ENCODE measurements at places on chromosomes 1 and 21. TPM values are rescaled to one million over a fixed set of nuclear protein-coding genes. Genes with fewer than 3 reads are reported as not detected.

Gene FCRL1
- polyA plus RNA-seq: 0.03 TPM

Gene ARHGAP30
- 1.2 TPM for polyA plus RNA-seq

Gene CIART
- polyA plus RNA-seq: 4.9 TPM

Gene PMVK
- 40.2 TPM for polyA plus RNA-seq

Gene HAO2
- polyA plus RNA-seq: not detected

Gene SYTL1
- 2.5 TPM for polyA plus RNA-seq

Gene FRRS1
- 0.88 TPM for polyA plus RNA-seq

Gene ALX3
- not detected for polyA plus RNA-seq

Gene RIIAD1
- 5.5 TPM for polyA plus RNA-seq

Gene S100A7A
- not detected for polyA plus RNA-seq

Gene CD1C
- not detected for polyA plus RNA-seq

Gene KCNJ15
- not detected for polyA plus RNA-seq

Gene OR2T33
- polyA plus RNA-seq: 0.03 TPM

Gene RC3H1
- 5.1 TPM for polyA plus RNA-seq

Gene GPR37L1
- polyA plus RNA-seq: 0.03 TPM

Gene KAZN
- polyA plus RNA-seq: 1.9 TPM

Gene LCE2C
- not detected for polyA plus RNA-seq

Gene CR1L
- polyA plus RNA-seq: not detected

Gene RNU1-3
- not detected for polyA plus RNA-seq

Gene A3GALT2
- not detected for polyA plus RNA-seq

Gene PRKAA2
- 8.0 TPM for polyA plus RNA-seq

Gene SPRR5
- not detected for polyA plus RNA-seq

Gene CCDC185
- polyA plus RNA-seq: not detected

Gene RGS8
- not detected for polyA plus RNA-seq

Gene PTBP2
- 29.3 TPM for polyA plus RNA-seq

Gene VWA5B1
- 0.03 TPM for polyA plus RNA-seq

Gene ASCL5
- polyA plus RNA-seq: not detected

Gene AMY1C
- not detected for polyA plus RNA-seq

Gene PADI2
- 0.07 TPM for polyA plus RNA-seq

Gene KIFAP3
- polyA plus RNA-seq: 16.5 TPM

Gene GCSAML
- polyA plus RNA-seq: not detected

Gene SYDE2
- 3.0 TPM for polyA plus RNA-seq

Gene USH2A
- 0.29 TPM for polyA plus RNA-seq

Data from heart right ventricle (tissue), 16 donors.